Airway epithelial cell (primary cell): ENCODE measurements at places on chromosomes 16 and 17. TPM values are rescaled to one million over a fixed set of nuclear protein-coding genes. Genes with fewer than 3 reads are reported as not detected.

The ZG16 gene
- not detected in 2 replicates for total RNA-seq

The KRTAP2-1 gene
- total RNA-seq, result not detected in 2 replicates

The ATP2A3 gene
- 0.35 TPM in 1 of 2 replicates, not detected in the other for total RNA-seq

The QRICH2 gene
- 0.78 and 1.3 TPM in 2 replicates for total RNA-seq

The RNU2-1 gene
- total RNA-seq, result not detected in 2 replicates

The CEP112 gene
- total RNA-seq, result 2.4 and 3.6 TPM in 2 replicates

The COIL gene
- total RNA-seq, result 12.1 and 15.2 TPM in 2 replicates

The IRX5 gene
- total RNA-seq, result 19.5 and 25.1 TPM in 2 replicates

The C17orf100 gene
- 0.71 and 0.74 TPM in 2 replicates for total RNA-seq

The PIRT gene
- total RNA-seq, result not detected in 2 replicates

The CAVIN1 gene
- 230 and 255 TPM in 2 replicates for total RNA-seq
